HFF-Myc (cell line): ENCODE measurements at places on chromosomes 4 and X.
A peak's percentile ranks its signal among the peaks of the same experiment; 100 is the strongest.

GRCh38 chr4:37436546-37436945, 192.0 kb downstream of the NWD2 start:
- DNase-seq = no peak

DNA sequence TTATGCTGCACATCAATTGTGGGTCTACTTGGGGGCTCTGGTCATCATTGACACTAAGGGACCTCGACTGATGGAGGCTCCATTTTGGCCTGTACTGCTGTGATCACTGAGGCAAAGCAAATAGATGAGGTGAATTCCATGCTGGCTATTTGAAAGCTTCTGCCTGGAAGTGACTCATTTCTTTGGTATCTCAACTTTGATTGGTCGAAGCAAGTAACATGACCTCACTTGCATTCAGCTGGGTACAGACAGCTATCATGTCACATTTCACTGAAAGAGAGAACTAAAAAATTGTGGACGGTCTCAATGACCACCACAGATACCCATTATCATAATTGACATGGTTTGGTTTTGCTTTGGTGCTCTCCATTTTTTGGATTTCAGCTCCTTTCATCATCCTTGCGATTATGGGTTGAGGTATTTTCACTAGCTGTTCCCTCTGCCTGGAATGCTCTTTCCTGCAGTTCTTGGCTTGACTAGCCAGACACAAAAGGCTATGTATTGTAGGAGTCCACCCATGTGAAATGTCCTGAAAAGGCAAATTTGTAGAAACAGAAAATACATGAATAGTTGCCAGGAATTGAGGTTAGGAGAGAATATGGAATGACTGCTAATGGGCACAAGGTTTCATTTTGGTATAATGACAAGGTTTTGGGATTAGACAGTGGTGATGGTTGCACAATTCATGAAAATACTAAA, 369.2 kb upstream of the LCORL start:
- DNase-seq = no peak

DNA sequence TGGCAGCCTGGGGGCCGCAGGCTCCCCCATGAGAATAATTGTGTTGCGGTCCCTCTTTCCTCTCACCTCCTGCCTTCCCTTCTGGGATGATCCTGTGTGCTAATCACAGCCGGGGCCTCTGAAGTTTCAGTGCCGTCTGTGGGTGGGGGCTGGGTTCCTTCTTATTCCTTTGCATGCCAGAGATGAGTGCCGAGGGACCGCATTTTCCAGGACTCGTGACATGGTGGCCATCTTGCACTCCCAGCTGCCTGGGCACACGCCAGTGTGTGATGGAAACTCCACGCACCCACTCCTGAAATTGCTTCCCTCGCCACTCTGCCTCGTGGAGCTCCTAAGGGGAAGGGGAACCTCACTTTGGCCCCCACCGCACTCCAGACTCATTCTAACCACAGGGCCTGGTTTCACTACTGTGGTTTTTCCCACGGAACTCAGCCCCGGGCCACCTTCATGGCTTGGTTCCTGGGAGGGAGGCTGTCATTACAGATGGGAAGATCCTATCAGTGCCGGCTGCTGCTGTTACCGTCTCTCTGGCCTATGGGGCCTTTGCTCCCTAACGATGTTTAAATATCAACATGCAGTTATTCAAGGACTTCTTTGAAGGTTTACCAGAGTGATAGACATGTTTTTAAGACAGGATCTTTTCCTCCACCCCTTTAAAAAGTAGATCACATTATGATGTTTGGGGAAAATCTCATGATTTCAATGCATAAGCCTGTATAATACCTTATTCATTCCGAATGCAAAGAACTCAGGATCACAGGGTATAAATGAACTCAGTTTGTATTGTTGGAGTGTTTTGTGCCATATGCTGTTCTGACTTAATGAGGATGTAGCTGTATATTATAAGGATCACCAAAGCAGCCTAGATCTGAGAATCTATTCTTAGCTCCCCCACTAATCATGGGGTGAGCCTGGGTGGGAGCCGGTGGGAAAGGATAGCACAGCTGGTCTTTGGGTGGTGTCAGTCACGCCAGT, 89.6 kb downstream of the SORCS2 start:
- no peak for DNase-seq

GRCh38 chrX:106619797-106620196, 8.0 kb downstream of the RADX start:
- no peak for DNase-seq

DNA sequence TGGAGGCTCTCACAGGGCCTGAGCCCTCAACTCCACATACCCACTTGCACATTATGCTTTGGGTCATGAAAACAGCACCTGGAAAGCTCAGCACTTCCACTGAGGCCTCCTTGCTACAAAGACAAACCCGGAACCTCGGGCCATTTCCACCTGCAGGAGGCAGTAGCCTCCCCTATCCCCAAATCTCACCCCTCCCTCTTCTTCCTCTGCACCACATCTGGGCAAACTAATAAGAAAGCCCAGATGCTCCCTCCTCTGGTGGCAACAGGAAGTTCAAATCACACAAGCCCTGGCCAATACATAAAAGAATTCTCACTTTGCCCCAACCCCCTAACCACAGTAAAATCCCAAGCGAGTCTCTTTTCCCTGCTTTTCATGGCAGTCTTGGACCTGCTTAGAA, 136.4 kb downstream of the MAPK10 start:
- peak; percentile 11 for DNase-seq

DNA sequence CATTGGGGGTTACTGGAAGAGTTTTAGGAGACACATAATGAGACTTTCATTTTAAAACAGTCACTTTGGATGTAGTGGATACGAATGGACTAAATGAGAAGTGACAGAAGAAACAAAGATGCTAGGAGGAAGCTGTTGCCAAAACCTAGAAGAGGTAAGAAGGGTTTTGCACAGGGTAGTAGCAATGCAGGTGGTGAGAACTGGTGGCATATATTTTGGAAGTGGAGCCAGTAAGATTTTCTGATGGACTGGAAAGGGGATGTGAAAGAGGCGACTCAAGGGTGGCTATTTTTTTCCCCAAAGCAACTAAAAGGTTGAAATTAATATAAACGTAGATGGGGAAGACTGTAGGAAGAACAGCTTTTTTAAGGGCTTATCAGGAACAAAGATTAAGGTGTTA, 462.0 kb downstream of the IL15 start:
- no peak for DNase-seq

DNA sequence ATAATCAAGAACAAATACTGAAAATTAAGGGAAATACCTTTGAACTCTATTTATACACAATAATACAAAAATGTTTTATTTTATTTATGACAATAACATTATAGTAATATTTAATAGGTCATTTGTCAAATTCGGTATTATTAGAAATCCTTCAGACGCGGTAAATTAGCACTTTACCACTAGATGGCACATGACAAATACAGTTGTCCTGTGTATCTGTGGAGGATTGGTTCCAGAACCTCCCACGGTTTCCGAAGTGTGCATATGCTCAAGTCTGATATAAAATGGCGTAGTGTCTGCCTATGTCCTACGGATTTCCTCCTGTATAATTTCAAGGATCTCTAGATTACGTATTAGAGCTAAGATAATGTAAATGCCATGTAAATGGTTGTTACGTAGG, 8.1 kb upstream of the LINC00632 start:
- no peak for DNase-seq

DNA sequence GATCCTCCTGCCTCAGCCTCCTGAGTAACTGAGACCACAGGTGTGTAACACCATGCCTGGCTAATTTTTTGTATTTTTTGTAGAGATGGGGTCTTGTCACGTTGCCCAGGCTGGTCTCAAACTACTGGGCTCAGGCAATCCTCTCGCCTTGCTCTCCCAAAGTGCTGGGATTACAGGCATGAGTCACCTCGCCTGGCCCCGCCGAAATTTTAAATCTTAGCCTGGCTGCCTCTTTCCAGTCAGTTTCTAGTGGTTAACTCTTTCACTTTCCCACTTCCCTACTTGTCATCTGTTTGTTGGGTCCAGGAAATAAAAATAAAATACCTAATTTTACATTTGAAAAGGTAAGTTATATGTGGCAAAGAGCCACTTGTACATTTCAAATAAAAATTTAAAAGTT, 62.4 kb downstream of the TMEM165 start:
- no peak for DNase-seq

DNA sequence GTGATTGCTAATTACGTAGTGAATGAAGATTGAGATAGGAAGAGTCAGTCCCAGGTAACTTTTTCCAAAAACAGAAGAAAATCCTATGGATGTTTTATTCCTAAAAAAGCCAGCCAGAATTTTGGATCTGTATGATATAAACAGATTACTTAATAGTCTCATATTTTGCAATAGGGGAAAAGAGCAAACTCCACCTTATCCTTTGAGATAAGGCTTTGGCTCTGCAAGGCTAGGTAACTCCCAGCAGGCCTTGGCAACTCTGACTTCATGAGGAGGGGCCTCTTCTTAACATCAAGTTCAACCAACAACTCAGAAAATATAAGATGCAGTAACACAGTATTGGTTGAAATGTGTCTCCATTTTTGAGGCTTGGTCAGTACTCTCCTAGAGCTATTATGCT, 98.7 kb upstream of the SLC4A4 start:
- no peak for DNase-seq

GRCh38 chr4:53422367-53422766, 44.9 kb downstream of the FIP1L1 start:
- no peak for DNase-seq

GRCh38 chr4:94332983-94333590, 9.5 kb downstream of the HPGDS start:
- no peak for DNase-seq

DNA sequence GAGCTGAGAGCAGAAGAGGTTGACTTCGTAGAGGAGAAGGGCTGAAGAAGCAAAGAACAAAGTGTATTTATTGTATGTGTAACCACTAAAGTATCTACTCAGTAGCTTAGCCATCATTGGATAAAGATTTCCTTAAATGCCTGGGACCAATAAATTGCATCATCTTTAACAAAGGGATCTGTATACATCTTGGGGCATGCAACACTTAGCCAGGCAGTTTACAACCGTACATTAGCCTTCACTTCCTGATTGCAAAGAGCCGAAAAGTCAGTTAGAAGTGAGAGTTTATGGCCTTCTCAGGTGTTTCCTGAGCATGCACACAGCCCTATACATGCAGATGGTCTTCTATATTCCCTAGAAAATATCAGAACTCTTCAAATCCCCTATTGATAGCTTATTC, 68.0 kb upstream of the MAGED1 start:
- no peak for DNase-seq

DNA sequence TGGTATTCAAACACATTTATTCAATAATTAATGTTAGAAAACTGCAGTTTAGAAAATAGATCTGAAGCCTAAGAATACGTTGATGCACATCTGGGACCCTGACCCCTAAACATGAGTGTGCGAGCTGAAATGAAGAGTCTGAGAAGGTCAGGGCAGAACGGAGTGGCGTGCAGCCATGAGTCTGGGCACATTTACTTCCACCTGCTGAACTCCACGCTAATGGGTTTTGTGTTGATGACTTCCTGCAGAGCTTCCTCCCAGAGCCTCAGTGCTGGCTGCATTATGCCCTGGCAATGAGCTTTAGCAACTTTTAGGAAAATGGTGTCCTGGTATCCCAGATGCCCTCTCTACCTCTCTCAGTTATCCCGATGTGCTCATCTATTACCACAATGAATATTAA, 53.1 kb downstream of the FAM114A1 start:
- DNase-seq = no peak

DNA sequence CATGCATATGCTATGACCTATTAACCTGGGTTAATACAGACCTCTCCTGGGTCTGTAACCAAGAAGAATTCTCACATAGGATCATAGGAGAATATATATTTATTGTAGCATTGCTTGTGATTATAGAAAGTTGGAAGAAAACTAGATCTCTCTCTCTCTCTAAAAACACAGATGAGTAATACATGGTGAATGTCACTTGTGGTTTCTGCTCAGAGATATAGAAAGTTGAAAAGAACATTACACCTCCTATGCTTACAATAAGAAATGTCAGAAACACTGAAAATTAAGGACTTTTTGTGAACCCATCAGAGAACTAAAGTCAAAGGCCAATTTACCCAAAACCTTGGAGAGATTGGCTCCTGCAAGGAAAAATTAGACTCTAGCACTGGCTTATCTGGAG, 1389.5 kb downstream of the FAM133A start:
- DNase-seq = no peak

DNA sequence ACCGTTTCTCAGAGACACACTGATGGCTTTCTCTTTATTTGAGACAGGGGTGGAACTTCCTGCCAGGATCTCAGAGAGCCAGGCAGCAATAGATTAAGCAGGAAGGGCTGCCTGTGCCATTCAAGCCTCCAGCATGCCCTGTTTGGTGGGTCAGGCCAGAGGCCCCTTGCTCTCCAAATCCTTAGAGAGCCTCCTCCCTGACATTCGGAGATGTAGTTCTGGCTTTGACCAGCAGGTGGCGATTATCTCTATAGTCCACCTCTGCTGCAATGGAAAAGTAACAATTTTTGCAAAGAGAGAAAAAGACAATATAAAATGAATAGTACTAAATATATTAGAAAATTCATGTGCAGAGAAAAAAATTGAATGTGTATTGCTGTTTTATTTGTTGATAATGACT, 93.9 kb downstream of the NXF2B start:
- DNase-seq = no peak

DNA sequence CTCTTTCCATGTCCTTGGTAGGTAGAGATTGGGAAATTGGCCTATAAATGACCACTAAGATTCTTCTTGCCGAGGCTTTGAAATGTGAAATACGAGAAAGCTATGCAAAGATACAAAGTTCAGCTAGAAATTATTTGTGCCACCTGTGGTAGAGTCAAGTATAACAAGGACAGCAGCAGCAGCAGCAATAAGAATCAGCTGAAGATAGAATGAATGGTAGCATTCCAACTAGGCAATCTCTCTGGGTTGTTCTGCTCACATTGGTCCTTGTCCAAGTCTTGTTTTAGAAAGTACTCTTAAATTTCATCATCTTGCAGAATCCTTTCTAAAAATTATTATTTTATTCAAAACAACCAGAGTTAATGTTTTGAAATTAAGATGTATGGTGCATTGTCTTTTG, 67.8 kb upstream of the PCDH10 start:
- no peak for DNase-seq

- no peak for DNase-seq
Measured at GRCh38 chrX:18937173-18937572, 46.7 kb downstream of the PHKA2 start.

- DNase-seq = no peak
Measured at GRCh38 chrX:12304261-12304660, 166.0 kb downstream of the FRMPD4 start.

- no peak for DNase-seq
Measured at GRCh38 chr4:15482842-15483241, 13.2 kb downstream of the CC2D2A start.

DNA sequence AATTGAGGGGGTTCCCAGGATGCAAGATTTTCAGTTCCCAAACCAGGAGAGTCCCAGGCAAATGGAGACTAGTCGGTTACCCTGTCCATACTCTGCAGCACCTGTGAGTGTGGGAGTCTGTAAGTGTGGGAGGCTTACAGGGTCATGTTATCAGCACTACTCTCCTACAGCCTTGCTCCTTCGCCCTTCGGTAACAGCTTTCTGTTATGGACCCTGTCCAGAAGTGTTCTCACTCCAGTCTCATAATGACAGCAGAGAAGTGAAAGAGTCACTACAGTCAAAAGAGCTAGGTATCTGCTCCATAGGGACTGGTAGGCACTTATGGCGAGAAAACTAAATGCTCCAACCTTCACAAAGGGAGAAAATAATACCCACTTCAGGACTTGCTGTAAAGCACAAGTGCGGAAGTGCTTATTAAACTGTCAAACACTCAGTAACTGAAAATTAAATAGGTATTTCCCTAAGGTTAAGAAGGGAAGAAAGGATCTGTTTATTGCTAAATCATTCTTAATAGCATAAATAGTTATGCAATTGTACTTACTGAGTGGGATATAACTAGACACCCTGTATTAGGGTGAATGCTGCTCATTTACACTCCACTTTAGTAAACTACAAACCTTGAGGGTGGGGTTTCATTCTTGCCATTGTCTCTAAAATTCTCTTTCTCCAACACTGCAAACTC, 2.7 kb upstream of the ADH7 start:
- no peak for DNase-seq
